Brain (organoid and tissue), 16 donors: ENCODE measurements at places on chromosomes 6 and 20.

DNA sequence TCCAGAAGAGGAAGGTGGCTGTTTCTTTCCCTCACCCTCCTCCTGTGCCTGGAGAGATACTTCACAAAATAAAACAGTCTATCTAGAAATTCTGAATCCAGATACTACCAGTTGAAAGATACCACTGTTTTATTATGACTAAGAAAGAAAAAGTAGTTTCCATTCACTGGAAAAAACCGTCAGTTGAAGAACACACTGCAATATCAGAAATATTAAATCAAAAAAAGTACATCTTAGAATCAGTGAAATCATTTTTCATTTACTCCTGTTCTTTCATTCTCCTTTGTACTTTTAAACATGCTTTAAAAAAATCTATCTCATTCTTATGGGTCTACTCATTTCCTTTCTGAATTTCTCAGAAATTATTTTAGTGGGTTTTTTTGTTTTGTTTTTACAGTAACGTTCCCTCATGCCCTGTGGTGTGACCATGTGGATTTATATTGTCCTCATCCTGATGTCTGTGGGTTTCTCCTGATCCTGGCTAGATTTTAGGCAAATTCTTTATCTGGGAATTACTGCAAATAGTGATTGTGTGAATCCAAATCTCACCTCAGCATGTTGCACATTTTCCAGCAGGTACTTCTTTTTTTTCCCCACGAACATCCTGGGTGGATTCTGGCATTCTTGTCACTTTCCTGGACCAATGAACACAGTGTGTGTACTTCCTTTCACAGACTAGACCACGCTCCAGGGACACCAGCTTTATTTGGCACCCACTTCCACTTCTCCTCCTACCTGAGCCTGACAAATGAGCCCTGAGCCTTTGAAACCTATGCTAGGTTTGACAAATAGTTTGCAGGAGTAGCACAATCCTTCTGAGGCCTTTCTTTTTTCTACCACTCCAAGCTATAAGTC, 114.0 kb upstream of the LAMP5 start:
- DNase-seq = no peak

DNA sequence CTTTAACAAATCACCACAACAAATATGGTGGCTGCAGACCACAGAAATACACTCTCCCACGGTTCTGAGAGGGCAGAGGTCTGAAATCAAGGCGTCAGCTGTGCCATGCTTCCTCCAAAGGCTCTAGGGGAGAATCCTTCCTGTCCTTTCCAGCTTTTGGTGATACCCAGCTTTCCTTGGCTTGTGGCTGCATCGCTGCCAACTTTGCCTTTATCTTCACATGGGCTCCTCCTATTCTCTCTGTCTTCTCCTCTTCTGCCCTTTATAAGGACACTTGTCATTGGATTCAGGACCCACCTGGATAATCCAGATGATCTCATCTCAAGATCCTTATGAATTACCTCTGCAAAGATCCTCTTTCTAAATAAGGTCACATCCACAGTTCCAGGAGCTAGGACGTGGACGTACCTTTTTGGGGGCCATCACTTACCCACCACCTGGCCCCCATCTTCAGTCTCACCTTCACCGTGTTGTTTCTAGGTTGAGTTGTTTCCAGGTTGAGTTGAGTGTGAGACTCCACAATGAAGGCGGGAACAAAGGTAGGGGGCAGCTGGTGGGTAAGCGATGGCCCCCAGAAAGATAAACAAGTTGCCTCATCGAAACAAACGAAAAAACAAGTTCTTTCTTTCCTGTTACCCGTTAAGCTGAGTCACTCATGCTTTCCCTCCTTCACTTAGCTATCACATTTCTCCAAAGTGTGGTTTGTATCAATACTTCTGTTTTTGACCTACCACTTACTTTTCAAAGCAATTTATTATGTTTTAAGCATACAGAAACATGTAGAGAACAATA, 68.9 kb upstream of the SLC22A16 start:
- no peak for DNase-seq

DNA sequence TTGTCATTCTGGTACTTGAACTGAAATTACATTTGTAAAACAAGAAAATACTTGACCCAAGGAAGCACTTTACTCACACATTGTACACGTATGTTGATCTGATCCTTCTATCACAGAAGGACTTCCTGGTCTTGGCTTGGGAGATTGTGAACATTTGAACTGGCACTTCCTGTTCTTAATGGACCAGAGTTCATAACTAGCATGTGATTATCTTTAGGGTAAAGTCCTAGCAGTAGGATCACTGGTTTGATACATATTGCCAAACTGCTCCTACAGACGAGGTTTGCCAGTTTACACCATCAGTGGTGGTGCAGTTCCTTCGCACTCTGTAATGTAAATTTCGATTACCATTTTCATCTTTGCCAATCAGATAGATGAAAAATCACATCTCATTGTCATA, 12.7 kb downstream of the HECA start:
- no peak for DNase-seq

DNA sequence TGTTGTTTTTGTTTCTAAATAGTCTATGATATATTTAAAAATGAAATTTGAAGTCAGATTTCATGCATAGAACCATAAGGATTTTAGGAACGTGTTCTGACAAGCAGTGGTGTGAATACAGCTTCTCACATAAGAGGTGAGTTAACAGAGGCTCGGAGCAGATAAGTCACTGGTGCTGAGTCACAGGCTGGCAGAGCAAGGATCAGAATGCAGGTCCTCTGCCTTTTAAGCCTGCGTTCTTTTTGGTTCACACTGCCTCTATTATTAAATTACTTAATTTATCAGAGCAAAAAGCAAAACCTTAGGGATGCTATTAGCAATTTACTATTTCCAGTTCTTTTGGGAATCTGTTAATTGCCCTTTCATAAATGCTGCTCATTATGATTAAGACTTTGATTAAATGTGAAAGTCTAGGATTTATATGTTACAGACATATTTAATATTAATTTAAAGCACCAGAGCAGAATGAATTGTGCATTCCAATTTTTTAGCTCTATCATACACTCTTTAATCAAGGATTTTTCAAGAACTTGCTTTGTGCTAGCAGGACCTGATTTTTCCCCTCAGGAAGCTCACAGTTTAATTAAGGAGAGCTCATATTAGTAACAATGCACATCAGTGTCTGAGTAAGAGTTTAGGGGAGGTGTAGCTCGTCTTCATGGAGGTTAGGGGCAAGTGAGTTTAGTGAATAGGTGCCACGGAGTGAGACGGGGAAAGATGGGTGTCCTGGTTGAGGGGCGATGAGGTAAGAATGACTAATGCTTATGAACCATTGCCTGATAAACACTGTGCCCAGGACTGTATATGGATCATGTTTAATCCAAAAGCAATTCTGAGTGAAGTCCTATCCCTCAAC, 212.7 kb upstream of the AGPAT4 start:
- no peak for DNase-seq

GRCh38 chr6:33372526-33373123, 19.0 kb upstream of the KIFC1 start:
- no peak for DNase-seq

DNA sequence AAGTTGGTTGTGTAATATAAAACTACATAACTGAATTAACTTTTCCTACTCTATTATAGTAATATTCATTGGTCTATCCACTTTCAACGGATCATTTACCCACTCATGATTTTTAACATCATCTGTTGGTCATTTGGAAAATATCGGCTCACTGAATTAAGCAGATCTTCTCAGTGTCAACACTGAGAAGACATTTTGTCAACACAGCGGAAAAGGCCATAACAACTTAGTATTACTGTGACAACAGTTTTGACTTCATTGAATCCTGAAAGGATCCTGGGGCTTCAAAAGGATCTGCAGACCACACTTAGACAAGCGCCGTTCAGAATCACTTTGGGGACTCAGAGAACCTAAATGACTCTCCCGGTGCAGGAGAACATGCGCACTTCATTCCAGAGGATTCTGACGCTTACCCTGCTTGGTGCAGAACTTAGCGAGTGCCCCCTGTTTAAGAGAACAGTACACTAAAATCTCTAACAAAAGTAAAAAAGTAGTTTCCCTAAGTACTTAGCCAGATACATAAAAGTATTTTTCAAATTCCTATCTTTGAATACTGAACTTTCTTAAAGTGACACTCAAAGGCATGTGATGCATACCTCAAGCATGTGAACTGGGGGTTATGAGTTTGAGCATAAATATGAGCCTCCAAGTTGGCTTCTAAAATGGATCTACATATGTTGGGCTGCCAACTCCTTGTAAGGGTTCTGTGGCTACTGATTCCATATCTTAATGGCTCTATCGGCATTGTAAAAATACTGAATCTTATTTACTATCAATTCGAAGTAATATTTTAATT, 4.0 kb downstream of the ZBTB2 start:
- DNase-seq = no peak

GRCh38 chr20:24411003-24411833, 58.2 kb upstream of the SYNDIG1 start:
- no peak for DNase-seq

- DNase-seq = no peak
Measured at GRCh38 chr6:12593771-12594529, 122.6 kb upstream of the PHACTR1 start.

- no peak for DNase-seq
Measured at GRCh38 chr6:137387096-137387764, 107.0 kb downstream of the OLIG3 start.

DNA sequence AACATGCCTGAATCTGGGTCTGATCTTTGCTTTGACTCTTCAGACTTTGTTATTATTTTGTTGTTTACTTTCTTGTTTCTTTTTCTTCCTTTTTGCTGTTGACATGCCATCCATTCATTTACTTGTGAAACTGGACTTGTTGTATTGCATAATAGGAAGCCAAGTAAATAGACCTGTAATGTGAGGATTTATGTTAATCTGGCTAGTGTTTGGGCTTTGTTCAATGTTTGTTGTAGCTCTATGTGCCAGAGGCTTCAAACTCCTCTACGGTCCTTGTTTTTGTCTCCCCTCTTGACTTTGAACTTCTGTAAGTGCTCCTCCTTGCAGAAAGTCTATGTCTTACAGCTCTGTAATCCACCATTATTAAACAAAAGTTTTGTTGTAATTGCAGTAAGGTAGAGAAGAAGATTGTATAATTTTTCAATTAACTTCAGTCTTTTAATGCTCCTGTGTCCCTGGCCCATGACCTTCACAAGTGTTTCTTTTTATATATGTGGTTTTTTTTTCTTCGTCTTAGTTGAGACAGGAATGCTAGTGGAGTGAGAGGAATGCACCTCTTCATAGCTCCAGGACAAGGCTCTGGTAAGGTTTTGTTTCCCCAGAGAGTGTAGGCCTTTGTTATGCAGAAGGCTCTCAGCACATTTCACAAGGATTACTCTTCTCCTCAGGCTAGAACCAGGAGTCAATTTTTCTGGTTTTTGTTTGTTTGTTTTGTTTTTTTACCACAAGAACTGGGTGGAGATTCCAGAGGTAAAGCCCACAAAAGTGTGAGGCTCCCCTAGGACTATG, 1061.8 kb upstream of the CITED2 start:
- no peak for DNase-seq

- DNase-seq = no peak
Measured at GRCh38 chr20:46930640-46931339, 36.1 kb downstream of the EYA2 start.

GRCh38 chr6:169998457-169998856, 247.0 kb downstream of the ERMARD start:
- no peak for DNase-seq

DNA sequence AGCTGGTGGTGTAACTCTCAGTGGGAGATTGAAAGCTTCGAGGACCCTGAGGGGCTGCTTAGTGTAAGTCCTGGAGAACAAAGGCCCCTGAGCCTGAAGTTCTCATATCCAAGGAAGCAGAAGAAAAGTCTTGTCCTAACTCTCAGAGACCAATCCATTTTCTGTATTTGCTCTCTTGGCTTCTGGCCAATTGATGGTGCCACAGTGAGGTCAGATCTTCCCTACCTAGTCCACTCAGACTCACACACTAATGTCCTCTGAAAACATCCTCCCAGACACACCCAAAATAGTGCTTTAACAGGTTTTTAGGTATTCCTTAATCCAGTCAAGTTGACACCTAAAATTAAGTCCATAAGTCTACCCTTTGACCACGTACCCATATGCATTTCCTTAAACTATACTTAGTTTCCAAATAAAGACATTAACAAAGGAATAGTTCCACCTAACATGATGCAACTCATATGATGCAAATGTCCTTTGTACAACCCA, 29.4 kb downstream of the ZNF292 start:
- DNase-seq = no peak

DNA sequence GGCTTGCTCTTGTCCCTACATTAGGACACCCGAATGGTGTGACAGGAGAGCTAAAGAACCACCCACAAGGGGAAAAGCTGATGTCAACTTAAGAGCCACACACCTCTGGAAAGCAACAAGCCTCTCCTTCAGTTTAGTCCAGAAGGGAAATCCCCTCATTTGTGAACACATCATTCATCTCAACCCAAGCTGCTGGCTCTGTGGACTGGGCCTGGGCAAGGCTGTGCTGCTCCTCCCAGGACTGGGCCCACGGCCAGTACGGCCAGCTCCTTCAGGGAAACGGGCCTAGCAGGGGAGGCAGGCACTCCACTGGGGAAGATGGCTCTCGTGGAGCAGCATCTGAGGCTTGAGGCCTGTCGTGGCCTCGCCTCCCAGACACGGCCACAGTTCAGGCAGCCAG, 12.8 kb upstream of the SLC4A11 start:
- DNase-seq = no peak

GRCh38 chr6:162109480-162110050, 618.0 kb downstream of the PRKN start:
- DNase-seq = no peak

- no peak for DNase-seq
Measured at GRCh38 chr20:50932691-50933280, 1.5 kb upstream of the ADNP start.

- DNase-seq = no peak
Measured at GRCh38 chr6:47348316-47348863, 38.7 kb upstream of the TNFRSF21 start.

DNA sequence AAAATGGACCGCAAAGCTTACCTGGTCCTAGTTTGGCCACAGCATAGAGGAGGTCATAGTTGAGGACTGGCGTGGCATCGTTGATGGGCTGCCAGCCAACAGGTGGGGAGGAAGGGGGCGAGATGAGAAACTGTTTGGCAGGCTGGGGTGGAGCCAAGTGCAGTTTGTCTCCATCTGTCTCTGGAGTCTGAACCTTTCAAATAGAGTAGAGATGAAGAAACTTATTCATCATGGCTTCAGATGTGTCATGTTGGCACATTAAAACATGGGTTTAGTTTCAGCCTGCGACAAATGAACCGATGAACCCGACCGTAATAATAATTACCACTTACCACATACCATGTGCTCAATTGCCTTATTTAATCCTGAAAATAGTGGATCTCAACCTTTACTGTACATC, 75.9 kb upstream of the ENPP5 start:
- no peak for DNase-seq

- no peak for DNase-seq
Measured at GRCh38 chr6:29967379-29968010, 25.2 kb downstream of the HLA-A start.

- peak; percentile 53 for DNase-seq
Measured at GRCh38 chr20:18721551-18722115, 92.0 kb upstream of the SCP2D1 start.

- peak; percentile 70 for DNase-seq
Measured at GRCh38 chr6:26233649-26234420, 131.2 kb upstream of the BTN3A2 start.
